ENCODE measurements at places on chromosomes 4 and X.

DNA sequence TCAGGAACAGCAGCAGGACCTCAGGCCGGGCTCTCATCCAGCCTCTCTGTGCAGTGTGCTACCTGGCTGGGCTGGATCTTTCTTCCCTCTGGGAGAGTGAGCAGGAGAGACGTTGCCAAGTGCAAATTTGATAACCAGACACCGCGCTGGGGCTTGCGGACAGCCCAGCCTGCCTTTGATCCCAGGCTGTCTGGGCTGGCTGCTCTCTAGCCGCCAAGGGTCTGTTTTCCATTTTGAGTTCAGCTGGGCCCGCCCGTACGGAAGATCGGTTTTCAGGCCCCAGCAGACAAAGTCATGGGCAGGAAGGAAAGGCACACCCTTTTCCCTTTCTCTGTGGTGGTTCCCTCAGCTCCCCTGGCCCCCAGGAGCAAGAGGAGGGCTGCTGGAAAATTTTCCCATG, 90.2 kb downstream of the CPZ start:
- no peak for DNase-seq

GRCh38 chr4:94507708-94508107, 56.0 kb downstream of the PDLIM5 start:
- DNase-seq: no peak

- peak; percentile 60 for DNase-seq
Observed at GRCh38 chr4:168480931-168481611, 779 bp upstream of the DDX60L start.

- peak; percentile 61 for DNase-seq
Observed at GRCh38 chr4:87679449-87680169, 29.5 kb downstream of the DMP1 start.

- DNase-seq: peak; percentile 58
Observed at GRCh38 chr4:55125087-55125721, at the start of gene KDR. TSS of gene KDR (minus strand) at chr4:55125595. CDS start at chr4:55125293, 302 bp downstream.

DNA sequence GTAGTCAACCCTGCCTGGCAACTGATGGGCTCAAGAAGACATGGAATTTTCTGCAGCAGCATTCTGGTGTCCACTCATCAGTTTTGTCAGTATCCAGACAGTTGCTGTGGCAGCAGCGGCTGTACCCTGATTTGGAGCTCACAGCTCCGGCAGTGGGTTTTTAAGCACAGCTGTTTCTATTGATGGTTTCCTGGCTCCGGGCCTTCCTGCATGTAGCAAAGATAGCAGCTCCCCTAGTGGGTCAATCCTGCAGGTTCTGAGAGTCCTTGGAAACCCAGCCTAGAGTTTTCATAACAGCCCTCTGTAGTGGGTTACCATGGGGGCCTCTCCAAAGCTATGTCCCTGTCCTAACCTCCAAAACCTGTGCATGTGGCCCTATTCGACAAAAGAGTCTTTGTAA, 84.0 kb upstream of the ATP6AP2 start:
- peak; percentile 57 for DNase-seq

- DNase-seq: no peak
Observed at GRCh38 chr4:57973819-57974218, 863.6 kb upstream of the IGFBP7 start.

- DNase-seq: no peak
Observed at GRCh38 chrX:140250391-140250790, 254.5 kb downstream of the SOX3 start.

GRCh38 chr4:149095811-149096210, 653.6 kb upstream of the NR3C2 start:
- no peak for DNase-seq

DNA sequence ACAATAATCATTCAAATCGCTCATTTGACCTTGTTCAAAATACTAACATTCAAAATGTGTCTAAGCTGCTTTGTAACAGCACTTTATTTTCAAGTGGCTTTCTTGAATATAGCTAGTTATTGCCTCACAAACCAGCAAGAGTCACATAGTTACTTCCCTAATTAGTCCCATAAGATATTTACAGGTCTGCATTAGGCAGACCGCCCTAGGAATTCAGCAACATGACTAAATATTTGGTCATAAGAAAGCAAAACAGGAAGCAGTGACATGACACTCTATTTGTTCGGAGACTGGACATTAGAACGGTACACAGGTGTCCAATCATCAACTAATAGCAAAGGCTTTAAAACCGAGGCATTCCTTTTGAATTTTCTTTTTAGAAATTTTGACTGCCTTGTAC, 262.0 kb downstream of the COL25A1 start:
- no peak for DNase-seq

DNA sequence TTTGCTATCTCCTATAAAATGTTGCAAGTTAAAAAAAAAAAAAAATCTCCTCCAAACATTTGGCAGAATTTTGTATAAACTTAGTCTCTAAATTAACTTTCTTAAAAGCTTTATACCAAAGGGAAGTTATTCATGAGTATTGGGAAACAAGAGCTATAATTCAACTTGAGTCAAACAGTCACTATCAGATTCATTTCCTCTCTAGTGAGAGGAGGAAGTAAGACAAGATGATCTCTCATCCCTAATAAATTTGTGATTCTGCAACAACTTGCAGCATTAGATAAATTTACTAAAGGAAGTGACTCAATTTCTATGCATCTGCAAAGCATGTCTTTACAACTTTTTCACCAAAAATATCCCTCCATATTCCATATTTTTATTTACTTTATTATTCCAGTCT, 135.4 kb upstream of the GNPDA2 start:
- no peak for DNase-seq

DNA sequence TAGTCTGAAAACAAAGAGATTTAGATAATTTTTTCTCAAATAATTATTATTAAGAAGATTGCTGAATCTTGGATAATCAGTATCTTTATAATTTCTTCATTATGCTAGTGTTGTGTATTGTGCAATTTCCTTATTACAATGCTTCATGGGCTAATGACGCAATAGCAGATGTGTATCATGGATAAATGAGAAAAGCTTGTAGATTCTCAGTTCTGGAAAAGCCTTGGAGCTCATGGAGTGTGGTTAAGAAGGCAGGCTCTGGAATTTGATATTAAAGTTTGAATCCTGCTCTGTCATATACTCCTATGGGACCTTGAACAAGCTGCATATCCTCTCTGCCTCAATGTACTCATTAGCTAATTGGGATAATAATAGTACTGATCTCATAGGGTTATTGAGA, 18.9 kb upstream of the CXCL8 start:
- no peak for DNase-seq

- DNase-seq: no peak
Observed at GRCh38 chrX:136271300-136271699, 20.1 kb upstream of the MAP7D3 start.

- no peak for DNase-seq
Observed at GRCh38 chr4:39201963-39202362, 19.6 kb downstream of the WDR19 start.

GRCh38 chrX:96551322-96551872, 133.2 kb upstream of the DIAPH2 start:
- no peak for DNase-seq

DNA sequence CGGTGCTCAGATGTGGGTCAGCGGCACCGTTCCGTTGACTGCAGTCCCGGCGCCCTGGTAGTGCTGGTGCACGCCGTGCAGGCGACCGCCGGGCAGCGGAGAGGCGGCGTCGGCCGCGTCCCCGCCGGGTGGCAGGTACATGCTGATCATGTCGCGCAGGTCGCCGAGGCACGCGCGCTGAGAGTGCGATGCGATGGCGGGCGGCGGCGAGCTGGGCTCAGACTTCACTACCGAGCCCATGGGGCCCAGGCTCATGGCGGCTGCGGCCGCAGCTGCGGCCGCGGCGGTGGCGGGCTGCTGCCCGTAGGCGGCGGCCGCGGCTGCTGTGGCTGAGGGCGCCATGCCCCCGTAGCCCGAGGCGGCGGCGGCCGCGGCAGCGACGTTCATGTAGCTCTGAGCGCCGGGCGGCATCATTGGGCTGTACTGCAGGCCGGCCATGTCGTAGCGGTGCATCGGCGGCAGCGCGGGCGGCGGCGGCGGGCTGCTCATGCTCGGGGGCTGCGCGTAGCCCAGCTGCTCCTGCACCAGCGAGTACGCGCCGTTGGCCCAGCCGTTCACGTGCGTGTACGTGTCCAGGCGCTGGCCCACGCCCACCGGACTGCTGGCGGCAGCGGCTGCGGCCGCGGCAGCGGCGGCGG, 1.0 kb downstream of the SOX3 start:
- peak; percentile 56 for DNase-seq

GRCh38 chr4:105430811-105431210, 43.1 kb downstream of the PPA2 start:
- no peak for DNase-seq

DNA sequence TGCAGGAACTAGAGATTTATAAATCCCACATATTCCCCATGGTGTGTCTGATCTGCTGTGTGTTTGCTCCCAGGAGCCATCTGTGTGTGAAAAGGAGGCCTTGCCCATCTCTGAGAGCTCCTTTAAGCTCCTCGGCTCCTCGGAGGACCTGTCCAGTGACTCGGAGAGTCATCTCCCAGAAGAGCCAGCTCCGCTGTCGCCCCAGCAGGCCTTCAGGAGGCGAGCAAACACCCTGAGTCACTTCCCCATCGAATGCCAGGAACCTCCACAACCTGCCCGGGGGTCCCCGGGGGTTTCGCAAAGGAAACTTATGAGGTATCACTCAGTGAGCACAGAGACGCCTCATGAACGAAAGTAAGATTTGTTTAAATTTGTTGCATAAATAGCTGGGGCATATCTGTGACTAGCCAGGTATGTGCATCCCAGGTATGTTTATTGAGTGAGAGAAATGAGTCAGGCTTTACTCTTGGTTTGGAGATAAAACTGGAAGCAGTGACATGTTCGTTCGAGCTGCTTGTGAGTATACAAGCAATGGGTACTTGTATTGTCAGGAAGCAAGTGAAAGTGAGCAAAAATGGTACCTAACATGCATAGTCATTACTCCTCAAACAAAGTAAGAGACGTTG, 89.5 kb downstream of the PTTG2 start:
- DNase-seq: no peak

Measured in right forelimb (tissue), 1 donor.